ENCODE measurements at places on chromosomes 4 and X. TPM values are rescaled to one million over a fixed set of nuclear protein-coding genes. Genes with fewer than 3 reads are reported as not detected.
A peak's percentile ranks its signal among the peaks of the same experiment; 100 is the strongest.

DNA sequence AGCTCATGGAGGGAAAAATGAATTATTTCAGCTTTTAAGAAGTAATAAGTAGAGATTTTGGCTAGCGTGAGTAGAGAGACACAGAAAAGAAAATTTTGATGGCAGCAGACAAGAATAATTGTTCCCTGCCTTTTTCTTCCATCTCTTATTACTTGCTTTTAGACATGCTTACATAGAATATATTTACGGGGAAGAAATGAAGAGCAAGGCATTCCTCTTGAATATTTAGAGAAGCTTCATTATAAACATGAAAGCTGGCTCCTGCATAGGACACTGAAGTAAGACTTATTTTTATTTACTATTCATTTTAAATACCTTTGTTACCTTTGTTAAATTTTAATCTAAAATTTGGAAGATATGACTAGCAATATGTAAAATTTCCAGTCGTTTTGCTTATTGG is 32.2 kb downstream of the DCK start:
- DNase-seq: no peak

Gene CXCL13
- polyA plus RNA-seq: not detected

GRCh38 chr4:96833831-96834230 is 993.9 kb downstream of the PDHA2 start:
- no peak for DNase-seq

DNA sequence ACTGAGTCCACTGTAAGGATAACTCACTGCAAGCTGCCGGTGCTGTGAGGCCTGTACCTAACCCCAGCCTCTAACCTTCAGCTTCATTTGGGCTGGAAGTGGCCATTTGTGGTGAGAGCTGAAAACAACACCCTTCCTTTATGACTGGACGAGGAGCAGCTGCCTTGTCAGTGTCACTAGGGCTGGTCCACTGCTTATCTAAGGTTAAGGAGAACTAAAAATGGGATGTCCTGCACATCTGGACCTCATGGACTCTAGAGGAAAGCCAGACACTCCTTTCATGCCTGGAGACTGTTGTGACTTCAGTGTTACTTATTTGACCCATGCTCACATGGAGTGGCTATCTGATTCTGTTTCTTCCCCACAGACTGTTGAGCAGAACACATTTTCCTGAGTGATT is 139.9 kb downstream of the ZNF518B start:
- DNase-seq: no peak

Gene PAK3
- 0.24 TPM for polyA plus RNA-seq

Gene GPR34
- polyA plus RNA-seq: 2.2 TPM

DNA sequence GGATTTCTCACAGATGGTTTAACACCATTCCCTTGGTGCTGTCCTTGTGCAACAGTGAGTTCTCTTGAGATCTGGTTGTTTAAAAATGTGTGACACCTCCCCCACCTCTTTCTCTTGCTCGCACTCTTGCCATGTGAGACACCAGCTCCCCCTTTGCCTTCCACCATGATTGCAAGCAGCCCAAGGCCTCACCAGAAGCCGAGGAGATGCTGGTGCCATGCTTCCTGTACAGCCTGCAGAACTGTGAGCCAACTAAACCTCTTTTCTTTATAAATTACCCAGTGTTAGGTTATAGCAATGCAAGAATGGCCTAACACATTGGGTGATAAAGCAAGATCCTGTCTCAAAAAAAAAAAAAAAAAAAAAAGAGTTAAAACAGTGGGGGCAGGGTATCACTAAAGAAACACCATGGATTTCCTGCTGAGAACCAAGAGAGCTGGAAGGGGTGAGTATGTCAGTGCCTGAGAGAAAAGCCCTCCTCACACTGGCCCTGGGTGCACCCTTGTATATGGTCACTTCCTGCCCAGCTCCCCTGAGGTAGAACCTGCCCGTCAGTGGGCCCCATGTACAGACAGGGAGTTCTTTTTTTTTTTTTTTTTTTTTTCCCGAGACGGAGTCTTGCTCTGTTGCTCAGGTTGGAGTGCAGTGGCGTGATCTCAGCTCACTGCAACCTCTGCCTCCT is 46.4 kb downstream of the APOO start:
- no peak for DNase-seq

Gene SH3RF1
- 8.2 TPM for polyA plus RNA-seq

DNA sequence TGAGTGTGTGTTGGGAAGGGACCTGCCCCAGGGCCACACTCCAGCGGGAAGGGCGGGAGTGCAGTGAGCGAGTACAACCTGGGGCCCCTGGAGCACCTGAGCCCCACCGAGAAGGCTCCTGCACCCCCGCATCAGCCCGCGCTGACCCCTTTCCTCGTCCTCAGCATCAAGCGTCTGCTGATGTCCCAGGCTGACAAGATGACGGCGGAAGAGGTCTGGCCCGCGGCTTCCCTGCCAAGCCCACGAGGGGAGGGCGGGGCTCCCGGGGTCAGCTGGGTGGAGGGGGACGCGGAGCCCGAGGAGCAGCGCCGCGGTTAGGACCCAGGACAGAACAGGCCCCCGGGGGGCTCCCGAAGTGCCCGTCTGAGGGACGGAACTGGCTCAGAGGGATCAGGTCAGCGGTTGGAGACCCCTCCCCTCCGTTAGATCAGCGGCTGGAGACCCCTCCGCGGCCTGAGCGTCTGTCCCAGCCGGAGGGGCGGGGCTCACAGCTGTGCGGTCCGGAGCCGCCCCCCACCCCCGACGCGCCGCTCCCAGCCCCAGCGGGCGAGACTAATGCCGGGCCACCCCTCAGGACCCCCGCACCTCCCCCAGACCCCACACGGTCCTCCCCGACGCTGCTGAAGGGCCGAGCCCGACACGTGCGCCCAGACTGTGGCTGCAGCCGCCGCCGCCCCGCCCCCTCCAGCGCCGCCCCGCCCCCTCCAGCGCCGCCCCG is 6.7 kb downstream of the MYL5 start:
- DNase-seq: peak; percentile 54

GRCh38 chr4:142354041-142354440 is 492.1 kb downstream of the INPP4B start:
- DNase-seq: no peak

Gene SLAIN2
- 23.6 TPM for polyA plus RNA-seq

GRCh38 chr4:111618908-111619307 is 526.3 kb upstream of the FAM241A start:
- DNase-seq: peak; percentile 4

- DNase-seq: no peak
These were observed 92.5 kb upstream of the ZFP42 start for GRCh38 chr4:187903106-187903505.

GRCh38 chrX:65598559-65599147 is 64.1 kb upstream of the LAS1L start:
- DNase-seq: no peak

GRCh38 chrX:13638826-13639225 is 14.1 kb upstream of the TCEANC start:
- DNase-seq: no peak

DNA sequence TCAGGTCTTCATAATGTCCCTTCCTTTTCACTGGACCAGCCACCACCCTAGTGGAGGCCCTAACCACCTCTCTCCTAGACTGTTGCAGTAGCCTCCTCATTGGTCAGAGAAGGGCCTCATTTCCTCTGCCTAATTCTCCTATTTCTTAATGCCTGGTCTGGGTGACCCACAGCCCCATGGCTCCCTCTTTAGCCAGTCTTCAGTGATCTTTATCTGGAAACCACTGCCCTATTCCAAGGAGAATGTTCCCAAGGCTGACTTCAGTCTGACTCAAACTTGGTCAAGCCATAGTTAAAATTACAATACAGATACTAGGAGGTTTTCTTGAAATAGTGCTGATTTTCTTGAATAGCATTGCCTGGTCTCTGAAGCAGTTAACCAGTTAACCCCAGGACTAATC is 53.6 kb upstream of the PRPS1 start:
- DNase-seq: no peak

Gene ITGB1BP2
- 1.8 TPM for polyA plus RNA-seq

Gene MGAT4D
- polyA plus RNA-seq: not detected

Gene HTN3
- polyA plus RNA-seq: not detected

All from kidney (tissue), 22 donors.